M059J (cell line): ENCODE measurements at places on chromosomes 13 and 19. TPM values are rescaled to one million over a fixed set of nuclear protein-coding genes. Genes with fewer than 3 reads are reported as not detected.

Gene B3GNT3
- 0.20 TPM in 1 of 2 replicates, not detected in the other for total RNA-seq

Gene ZNF675
- total RNA-seq: 17.0 and 25.3 TPM in 2 replicates

Gene OR10H1
- total RNA-seq: not detected in 2 replicates

GRCh38 chr19:18421371-18421959 is 2.3 kb downstream of the SSBP4 start:
- DNase-seq: no peak

Gene MAMSTR
- 0.81 and 1.0 TPM in 2 replicates for total RNA-seq

Gene ZNF728
- not detected in 2 replicates for total RNA-seq

Gene DEDD2
- total RNA-seq: 27.5 and 43.8 TPM in 2 replicates

- DNase-seq: no peak
Measured at GRCh38 chr13:35477386-35477946, 977 bp upstream of the MAB21L1 start.

- no peak for DNase-seq
Measured at GRCh38 chr19:50258918-50259372, 55.5 kb downstream of the MYH14 start.

GRCh38 chr19:48961673-48962028 is 3.5 kb upstream of the FTL start:
- no peak for DNase-seq

Gene ZNF90
- 0.42 and 0.49 TPM in 2 replicates for total RNA-seq

GRCh38 chr19:58479303-58479702 is 3.2 kb downstream of the ZNF446 start:
- DNase-seq: no peak

Gene FUT6
- not detected in 2 replicates for total RNA-seq

DNA sequence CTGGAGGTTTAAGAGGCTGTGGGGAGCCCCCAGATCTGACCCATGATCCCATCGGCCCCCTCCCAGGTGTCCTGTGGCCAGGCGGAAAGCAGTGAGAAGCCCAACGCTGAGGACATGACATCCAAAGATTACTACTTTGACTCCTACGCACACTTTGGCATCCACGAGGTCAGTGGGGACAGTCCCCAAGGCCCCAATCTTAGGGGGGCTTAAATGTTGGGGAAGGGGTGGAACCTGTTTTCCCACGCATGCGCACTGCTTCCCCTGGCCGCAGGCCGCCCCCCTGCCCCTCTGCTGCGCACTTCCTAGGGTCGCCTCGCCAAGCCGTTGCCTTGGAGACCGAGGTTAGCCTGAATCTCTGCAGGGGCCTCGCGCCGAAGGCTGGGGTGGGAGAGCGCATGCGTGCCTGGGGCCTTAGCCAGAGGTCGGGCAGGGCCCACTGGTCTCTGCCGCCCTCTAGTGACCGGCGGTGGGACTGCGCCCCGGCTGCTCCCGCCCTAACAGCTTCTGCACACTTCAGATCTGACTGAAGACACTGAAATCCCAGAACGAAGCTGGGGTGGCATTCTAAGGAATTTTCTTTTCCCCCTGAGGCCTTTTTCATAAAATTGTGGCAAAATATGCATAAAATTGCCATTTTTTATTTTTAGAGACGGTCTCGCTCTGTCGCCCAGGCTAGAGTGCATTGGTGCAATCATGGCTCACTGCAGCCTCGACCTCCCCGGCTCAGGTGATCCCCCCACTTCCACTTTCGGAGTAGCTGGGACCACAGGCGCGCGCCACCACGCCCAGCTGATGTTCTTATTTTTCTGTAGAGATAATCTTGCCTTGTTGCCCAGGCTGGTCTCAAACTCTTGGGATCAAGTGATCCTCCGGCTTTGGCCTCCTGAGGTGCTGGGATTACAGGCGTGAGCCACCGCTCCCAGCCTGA is 3.6 kb downstream of the PRMT1 start:
- peak; percentile 75 for DNase-seq

Gene ANKLE1
- 0.69 and 0.71 TPM in 2 replicates for total RNA-seq

Gene RNF113B
- total RNA-seq: not detected in 2 replicates

Gene N4BP2L2
- 26.5 and 31.0 TPM in 2 replicates for total RNA-seq

Gene LSR
- 0.07 TPM in 1 of 2 replicates, not detected in the other for total RNA-seq

DNA sequence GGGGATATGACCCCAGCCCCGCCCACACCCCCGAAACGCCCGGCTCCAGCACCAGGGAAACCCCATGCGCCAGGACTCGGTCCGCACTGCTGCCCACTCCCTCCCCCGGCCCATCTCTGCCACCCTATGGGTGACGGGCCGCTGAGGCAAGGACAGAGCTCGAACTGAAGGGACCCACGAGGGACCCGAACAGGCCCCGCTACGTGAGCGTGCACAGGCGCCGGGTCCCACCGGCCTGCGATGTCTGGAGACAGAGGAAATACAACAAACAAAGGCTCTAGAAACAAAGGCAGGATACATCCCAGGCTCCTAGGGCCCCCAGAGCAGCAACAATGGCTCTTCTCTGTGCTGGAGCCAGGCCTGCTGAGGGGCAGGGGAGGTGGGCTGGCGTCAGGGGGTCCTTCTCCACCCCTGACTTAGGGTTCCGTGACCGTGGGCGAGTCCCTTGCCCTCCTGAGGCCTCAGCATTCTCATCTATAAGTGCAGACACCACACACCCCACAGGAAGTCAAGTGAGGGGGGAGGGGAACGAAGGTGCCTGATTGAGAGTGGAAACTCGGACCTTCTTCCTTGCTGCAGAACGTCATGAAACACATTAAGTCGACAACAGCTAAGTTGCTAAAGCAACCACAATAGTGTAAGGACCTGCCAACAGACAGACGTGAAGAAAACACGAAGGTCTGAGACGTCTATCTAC is 3.1 kb downstream of the ABHD17A start:
- no peak for DNase-seq

GRCh38 chr13:59566561-59566960 is 597.2 kb downstream of the DIAPH3 start:
- no peak for DNase-seq

DNA sequence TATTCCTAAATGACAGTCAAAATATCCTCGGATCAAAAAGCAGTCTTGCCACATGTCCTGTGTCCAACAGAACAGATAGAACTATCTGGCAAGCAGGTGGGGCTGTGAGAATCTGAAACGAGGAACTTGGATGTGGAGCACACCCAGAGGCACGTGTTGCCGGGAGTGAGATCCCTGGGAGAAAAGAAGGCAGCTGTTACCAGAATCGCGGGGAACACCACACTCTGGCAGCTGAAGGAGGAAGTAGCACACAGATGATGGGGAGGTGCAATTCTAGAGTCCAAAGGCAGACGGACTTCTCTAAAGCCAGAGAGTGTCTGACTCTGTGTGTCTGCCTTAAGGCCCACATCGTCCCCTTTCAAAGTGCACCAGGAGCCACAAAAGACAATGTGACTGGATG is 22.3 kb downstream of the SLC7A1 start:
- no peak for DNase-seq
